ENCODE measurements at places on chromosomes 4 and X.

- DNase-seq: no peak
Measured at GRCh38 chrX:133215747-133216146, 2.4 kb downstream of the TFDP3 start.

DNA sequence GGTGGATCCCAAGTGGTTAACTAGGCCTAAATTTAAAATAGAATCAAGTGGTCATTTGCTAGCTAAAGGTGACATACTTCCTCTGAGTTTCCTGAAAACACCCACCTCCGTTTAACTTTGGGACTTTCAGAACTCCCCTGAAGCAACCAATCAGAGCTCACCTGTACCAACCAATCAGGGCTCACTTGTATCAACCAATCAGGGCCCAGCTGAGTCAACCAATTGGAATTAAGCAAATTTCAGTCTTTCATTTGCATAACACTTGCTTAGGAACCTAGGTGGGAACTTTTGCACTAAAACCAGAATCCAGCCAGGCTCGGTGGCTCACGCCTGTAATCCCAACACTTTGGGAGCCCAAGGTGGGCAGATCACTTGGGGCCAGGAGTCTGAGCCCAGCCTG lies 15.9 kb downstream of the GPC4 start:
- no peak for DNase-seq

GRCh38 chrX:10833299-10834169 lies 213.1 kb upstream of the MID1 start:
- DNase-seq: no peak

DNA sequence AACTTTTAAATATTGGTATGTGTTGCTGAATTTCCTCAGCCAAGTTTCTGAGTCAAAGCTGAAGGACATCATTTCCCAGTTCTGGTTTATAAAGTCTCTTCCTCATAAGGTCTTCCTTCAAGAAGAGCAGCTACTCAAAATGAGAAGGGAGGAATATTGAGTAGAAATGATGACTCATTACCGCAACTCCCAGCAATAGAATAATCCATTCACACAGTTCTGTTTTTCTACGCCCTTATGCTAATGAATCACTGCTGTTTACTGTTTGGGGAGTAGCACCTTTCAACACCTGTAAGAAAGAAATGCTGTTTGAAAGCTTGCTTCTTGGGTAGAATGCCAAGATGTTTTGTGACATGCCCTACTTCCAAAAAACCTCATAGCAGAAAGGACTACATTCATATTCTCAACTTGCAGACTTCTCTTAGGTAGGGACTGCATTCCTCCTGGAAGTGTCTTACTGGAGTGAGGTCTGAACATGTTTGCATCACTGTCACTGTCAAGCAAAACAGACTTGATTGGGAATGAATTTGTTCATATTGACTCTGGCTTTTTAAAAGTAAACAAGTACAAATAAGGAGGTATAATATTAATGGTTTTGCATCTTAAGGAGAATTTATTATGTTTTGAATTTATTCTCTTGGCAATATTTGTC lies 147.2 kb upstream of the BANK1 start:
- no peak for DNase-seq

DNA sequence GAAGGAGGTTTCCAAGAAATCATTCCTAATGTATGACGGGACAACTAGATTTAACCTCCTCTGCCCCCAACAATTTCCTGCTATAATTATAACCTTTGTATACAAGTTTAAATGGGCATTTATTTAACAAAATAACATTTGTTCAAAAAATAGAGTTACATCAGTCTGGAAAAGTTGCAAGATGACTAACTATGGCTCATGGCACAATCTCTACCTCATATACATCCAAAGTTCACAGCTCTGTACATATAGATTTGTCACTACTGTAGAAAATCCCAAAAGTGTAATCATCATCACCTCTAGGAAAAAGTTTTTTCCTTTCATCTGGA lies 3.8 kb upstream of the RPS6KA3 start:
- no peak for DNase-seq

Measured in nucleus accumbens (tissue), 56 donors.